ENCODE measurements at places on chromosomes 1 and 21.

DNA sequence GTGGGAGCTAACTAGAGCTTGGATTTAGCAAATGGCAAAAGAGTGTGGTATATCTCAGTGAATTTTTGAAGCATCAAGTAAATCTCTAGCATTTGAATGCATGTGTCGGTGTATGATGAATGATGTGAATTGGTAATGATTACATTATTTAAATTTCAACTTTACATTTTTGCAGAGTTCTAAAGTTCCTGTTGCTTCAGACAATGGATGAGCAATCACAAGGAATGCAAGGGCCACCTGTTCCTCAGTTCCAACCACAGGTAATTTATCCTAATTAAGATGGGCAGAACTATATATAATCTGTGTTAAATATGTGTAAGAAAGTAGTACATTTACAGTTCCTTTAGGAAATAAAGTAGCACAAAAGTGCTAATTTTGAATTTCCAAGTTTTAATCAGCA is 75.6 kb downstream of the NEK7 start:
- DNase-seq, result no peak

DNA sequence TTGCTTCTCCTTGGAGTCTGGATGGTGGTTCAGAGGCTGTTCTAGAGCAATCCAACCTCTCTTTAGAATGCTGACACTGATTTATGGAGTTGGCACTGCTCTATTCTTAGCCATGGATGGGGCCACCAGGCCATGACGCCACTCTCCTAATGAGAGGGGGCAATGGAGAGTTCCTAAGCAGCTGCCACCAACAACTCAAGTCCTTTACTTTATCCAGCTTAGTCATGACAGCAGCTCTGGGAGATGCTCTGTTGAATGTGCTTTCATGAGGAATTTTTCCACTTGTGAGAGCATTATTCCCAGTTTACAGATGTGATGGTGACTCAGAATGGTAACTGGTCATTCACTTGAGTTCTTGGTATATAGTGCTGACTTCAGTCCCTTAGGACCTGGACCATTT is 366.3 kb downstream of the HHAT start:
- DNase-seq, result no peak

DNA sequence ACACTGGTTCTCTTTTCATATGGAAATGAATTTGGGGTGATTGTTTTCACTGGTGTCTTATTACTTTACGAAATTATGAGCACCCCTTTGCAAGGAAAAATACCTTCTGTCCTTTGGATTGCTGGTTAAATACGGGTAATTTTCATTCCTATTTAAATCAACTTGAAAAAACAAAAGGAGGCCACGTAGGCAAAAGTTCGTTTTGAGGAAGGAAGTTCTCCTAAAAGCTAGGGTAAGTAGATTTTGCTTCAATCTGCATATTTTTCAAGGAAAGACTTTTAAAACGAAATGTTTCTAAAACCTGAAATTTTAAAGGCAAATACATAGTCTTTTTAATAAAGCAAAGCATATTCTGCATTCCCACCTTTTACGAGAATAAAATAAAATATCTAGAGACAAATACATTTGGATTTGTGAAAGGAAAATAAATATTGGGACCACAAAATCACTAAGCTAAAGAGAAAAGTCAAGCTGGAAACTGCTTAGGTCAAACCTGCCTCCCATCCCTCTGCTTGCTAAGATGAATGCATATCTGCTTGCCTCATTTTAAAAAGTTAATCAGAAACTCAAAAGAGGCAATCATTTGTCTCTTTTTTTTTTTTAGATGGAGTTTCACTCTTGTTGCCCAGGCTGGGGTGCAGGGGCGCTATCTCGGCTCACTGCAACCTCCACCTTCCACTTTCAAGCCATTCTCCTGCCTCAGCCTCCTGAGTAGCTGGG is 70.9 kb upstream of the ETS2 start:
- DNase-seq, result no peak

- no peak for DNase-seq
These were observed 91.5 kb downstream of the IER5 start for GRCh38 chr1:181179987-181180365.

- no peak for DNase-seq
These were observed 104.9 kb upstream of the SNX7 start for GRCh38 chr1:98556521-98557158.

DNA sequence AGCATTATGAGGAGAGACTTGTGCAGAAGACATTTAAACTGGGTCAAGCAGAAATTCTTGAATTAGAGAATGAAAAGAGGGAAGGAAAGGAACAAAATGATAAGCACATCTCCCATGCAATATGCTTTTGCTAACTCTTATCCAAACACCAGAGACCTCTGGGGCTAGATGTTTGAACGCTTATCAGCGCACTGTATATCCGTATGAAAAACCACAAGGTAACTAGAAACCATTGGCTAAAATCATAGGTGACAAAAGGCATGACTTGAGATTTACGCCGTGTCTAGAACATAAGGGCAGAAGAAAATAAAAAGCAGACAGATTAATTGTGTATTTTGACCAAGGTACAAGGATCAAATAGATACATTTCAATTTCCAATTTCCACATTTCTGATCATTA is 38.0 kb upstream of the TIAM1 start:
- DNase-seq, result no peak

- DNase-seq, result no peak
These were observed 76.6 kb downstream of the GIPC2 start for GRCh38 chr1:78122389-78122788.

- no peak for DNase-seq
These were observed 17.0 kb upstream of the REG4 start for GRCh38 chr1:119828266-119828665.

DNA sequence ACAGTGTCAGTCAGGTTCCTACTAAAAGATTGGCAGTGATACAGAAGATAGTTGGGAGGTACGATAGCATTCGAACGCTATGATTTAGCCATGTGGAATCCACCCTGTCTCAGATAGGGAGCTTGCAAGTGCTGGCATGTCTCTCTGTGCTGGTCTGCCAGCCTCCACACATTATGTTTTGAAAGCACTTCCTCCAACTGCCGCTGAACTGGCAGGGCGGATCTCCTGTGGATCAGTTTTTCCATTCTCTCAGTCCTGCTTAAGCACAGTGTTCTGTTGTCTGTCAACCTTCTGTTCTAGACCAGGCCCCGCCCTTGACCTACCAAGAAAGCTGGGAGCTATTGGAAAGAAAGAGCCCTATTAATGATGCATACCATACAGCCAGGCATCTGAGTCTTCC is 65.5 kb upstream of the PALMD start:
- no peak for DNase-seq

GRCh38 chr1:200693327-200693726 is 23.6 kb upstream of the DDX59 start:
- no peak for DNase-seq

DNA sequence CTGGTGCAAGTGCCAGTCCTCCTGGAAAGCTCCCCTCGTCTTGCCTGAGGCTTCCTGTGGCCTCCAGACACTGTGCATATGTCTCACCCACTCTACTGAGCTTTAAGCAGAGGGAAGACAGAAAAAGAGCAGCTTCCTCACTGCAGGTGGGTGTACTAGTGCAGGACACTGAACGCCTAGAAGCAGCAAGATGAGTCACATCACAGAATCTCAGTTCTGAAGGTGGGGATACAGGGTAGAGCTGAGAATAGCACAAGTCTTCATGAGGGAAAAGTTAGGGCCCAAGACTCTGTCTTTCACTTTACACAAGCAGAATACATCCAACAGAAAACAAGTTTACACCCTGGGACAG is 37.4 kb downstream of the PCAT6 start:
- no peak for DNase-seq

DNA sequence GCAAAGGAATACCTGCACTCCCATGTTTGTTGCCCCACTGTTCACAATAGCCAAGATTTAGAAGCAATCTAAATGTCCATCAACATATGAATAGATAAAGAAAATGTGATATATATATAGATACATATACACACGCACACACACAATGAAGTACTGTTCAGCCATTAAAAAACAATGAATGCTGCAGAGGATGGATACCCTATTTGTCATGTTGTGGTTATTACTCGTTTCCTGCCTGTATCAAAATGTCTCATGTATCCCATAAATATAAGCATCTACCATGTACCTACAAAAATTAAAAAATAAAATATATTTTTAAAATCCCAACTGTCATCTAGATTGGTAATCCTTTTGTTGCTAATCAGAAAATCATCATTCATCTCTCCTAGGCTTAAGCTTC is 634.8 kb upstream of the ADGRL2 start:
- DNase-seq, result no peak

GRCh38 chr1:78691995-78692747 is 42.5 kb downstream of the IFI44 start:
- no peak for DNase-seq

GRCh38 chr1:229381234-229381633 is 38.4 kb upstream of the CCSAP start:
- DNase-seq, result no peak

- DNase-seq, result no peak
These were observed 146.9 kb downstream of the MIS18A start for GRCh38 chr21:32131960-32132359.

GRCh38 chr1:116763116-116763786 is 9.0 kb downstream of the CD2 start:
- no peak for DNase-seq

DNA sequence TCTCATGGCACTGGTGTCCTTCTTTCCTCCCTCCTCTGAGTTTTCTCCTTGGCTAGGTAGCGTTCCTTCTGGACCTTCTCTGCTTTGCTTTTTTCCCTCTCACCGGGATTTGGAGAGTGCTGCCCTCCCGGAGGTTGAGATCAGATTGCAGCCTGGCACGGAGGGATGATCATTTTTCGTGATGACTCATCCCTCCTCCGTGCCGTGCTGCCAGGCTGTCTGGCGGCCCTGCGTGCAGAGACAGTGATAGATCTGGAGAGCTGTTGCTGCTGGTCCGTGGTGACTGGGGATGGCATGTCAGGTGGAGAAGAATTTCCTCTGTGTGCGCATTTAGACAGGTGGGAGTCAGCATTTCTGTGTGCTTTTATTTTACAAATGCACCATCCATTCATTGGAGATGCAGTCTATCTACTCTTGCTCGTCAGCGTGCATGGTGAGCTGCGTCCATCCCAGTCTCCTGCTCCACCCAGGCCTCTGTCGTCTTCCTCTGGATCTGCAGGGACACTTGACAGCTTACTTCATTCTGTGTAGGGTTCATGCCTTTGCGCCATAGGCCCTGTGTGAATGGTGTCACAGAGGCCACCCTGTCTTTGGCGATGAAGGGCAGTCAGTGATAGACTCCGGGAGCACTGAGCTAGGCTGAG is 104.4 kb downstream of the PCBP3 start:
- DNase-seq, result peak; percentile 4

GRCh38 chr1:11802973-11803885 is 2.5 kb downstream of the MTHFR start:
- peak; percentile 86 for DNase-seq

GRCh38 chr1:117059334-117059677 is 820 bp upstream of the TTF2 start:
- no peak for DNase-seq

DNA sequence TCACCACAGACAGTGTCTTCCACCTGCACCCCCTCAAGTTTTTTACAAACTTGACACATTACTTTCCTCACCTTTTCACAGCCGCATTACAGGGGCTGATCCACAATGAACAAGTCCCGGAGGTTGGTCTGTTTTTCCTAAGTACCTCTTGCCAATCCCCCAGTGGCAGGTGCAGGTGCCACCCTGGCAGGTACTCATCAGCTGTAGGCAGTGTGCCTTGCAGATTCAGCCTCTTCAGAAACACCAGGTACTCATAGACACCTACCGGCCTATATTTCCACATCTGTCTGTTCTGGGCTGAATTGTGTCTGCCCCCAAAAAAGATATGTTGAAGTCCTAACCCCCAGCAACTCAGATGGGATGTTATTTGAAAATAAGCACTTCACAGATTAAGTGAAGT is 81.4 kb upstream of the CNIH3 start:
- DNase-seq, result no peak

DNA sequence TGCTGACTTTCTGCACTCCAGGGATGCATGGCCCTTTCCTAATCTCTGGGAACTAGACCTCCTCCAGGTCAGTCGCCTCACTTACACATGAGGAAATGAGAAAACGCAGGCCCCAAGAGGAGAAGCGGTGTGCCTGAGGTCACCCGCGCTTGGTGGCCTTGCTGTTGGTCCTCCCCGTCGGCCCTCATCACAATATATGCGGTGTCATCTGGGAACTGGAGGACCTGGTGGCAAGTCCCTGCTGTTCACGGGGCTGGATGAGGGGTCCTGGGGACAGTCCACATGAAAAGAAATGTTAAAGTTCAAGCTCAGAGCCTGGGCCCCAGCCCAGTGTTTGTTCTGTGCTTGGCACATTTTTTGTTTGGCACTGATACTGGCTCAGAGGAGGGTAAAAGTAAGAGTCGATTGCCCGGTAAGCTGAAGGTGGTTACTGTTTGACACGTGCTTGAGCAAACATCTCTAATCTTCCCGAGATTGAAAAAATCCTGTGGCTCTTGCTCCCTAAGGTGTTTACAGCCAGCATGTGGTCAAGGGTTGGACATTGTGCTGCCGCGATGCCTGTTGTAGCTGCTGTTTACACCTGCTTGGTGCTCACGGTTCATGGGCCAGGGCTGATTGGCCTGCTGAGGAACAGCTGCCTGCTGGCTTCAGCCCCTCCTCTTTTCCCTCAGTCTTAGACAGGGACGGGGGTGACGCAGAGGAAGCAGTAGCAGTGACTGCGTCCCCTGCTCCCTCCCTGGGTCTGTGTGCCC is 5.2 kb downstream of the COQ8A start:
- no peak for DNase-seq

DNA sequence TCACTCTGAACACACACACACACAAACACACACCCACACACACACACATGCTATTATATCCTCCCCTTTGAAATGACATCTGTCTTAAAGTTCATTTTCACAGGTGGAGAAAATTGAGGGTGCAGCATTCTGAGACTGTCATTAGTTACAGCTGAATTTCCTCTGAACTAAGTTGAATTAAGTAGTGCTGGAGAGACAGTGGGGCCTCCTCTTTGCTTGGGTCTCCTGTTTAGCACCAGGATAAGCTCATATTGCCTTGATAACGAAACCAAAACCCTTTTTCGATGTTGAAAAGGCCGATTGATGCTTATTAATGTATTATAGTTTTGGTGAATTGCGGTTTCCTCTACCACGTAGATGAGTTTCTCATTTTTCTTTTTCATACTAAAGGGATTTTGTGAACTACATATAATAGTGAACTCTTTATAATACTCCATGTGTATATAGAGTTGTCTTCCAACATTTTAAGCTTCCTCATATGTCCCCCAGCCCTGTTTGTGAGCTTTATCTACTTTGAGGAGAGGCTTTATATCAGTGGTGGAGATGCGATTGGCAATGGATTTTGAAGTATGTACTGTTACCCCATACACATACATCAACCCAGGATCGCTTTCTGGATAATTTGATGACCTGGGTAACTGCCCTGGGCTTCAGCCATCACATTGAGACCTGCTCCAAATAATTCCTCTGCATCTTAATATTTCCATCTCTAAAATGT is 17.4 kb downstream of the DYNLT5 start:
- DNase-seq, result no peak

GRCh38 chr1:107934578-107934977 is 30.4 kb downstream of the VAV3 start:
- no peak for DNase-seq

- peak; percentile 26 for DNase-seq
These were observed 83.3 kb downstream of the CDC42BPA start for GRCh38 chr1:227234998-227235405.

Measured in kidney epithelial cell (primary cell).